HTR-8/SVneo (cell line): ENCODE measurements at places on chromosomes 3 and 15.
A peak's percentile ranks its signal among the peaks of the same experiment; 100 is the strongest.

- no peak for DNase-seq
Measured at GRCh38 chr3:4665197-4665596, 172.0 kb downstream of the ITPR1 start.

DNA sequence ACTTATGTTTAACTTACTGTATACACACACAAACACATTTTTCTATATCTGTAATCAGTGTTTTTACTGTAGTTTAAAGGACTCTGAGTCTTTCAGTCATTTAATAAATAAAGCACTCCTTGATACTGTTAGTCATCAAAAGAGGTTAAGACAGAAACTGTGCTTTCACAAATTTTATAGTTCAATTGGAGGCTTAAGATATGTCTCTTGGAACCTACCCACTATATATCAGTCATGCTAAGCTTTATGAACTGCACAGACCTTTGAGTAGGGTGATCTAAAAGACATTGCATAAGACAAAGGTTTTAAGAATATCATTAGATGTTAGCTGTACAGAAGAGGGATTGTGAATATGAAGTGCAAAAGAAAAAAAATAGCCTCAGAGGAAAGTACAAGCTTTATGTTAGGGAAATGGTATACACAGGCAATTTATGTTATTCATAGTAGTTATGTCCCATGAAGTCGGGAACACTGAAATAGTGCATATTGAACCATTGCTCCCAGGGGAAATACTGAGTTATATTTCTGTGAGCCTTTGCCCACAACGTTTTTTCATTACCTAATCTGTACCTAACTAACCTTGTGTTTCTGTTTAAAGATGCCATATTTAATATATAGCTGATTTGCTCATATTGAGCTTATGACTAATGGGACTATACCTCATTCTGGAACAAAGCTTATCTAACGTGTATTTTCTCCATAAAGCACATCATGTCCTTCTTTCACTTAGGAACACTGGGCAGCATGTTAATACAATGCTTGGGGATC, 19.7 kb downstream of the CHMP2B start:
- no peak for DNase-seq

GRCh38 chr3:12588039-12589009, 31.4 kb downstream of the MKRN2 start:
- DNase-seq = peak; percentile 21

DNA sequence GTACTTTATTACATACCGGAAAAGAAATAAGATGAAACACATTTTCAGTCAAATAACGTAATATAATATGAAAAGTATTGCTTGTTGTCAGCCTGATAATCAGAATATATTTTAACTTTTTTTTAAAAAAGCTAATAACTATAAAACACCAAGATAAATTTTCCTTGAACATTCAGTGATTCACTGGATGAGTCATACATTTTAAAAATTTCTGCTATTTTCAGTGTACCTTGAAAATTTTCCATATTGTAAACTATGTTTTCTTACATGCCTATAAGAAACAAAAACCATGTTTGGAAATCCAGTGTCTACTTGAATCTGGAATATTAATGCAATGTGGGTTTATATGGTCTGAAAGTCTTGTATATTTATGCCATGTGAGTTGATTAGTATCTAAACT, 36.3 kb upstream of the MEIS2 start:
- no peak for DNase-seq

DNA sequence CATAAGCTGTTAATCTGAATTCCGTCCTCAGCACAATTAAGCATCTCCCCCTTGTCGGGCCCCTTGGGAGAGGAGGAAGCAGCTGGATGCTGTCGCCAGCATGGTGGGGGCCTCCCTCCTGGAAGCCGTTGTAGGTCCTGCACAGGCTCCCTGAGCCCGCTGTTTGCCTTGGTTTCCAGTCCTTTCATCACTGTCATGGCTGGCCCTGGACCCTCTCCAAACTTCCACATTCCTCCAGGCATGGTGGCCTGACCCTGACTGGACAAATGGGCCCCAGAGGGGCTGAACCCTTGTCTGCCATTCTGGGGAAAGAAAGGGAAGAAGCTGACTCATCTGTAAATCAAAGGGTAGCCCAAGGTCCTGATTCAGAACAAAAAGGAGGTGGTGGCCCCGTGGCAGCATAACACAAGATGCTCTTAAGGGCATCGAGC, 300.5 kb upstream of the LRRFIP2 start:
- no peak for DNase-seq

GRCh38 chr3:171159822-171160157, 133.3 kb upstream of the SLC2A2 start:
- DNase-seq = no peak

GRCh38 chr15:35958021-35958420, 412.1 kb upstream of the DPH6 start:
- DNase-seq = no peak

DNA sequence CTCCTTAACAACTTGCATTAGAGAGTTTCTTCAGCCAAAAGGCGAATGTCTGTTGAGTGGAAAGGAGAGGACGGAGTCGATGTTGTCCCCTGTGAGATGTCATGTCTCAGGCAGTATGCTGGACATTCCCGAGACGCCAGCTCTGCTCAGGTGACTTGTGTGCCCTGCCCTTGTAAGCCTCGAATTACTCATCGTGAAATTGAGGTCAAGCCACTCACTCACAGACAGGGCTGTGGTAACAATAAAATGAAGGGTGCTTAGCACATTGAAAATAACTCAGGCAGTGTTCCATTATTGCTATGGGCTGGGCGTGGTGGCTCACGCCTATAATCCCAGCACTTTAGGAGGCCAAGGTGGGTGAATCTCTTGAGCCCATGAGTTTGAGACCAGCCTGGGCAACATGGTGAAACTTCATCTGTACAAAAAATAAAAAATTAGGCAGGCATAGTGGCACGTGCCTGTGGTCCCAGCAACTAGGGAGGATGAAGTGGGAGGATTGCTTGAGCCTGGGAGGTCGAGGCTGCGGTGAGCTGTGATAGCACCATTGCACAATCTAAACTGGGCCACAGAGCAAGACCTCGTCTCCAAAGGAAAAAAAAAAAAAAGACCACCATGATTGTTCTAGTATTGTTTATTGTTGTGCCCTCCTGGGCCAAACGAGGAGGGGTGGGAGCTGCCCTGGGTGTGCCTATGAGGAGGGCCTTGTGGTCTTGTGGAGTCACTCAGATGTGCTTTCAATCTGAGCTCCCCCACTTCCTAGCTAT, 214.4 kb downstream of the THSD4 start:
- DNase-seq = peak; percentile 45

DNA sequence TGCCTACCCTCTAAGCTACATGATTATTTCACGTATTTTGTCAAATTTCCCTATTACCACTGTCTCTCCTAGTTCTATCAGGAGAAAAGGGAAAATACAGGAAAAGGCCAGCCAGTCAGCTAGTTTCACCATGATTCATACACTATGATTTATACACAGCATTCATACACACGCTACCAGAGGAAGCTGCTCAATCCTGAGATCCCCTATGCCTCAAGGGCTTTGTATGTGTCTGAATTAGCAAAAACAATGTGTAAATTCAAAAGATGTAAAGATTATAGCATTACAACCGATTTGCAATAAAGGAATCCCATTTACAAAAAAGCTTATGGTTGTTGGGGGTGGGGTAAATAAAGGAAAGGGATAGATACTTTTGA, 3.1 kb upstream of the ACKR4 start:
- DNase-seq = peak; percentile 60

DNA sequence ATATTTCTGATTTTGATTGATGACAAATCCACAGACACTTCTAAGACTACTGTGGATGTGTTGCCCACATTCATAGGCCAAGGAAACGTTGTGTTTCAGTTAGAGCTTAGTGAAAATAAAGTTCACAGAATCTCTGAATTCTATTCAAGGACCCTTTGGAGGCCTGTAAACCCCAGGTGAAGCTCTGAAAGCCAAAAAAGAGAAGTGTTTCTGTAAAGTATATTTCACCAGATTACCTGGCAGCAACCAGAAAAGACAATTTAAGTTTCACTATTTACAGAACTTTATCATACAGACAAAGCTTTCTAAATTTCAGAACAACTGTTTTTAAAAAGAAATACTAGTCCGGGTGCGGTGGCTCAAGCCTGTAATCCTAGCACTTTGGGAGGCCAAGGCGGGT, 2.6 kb downstream of the CLPX start:
- no peak for DNase-seq

- DNase-seq = no peak
Measured at GRCh38 chr3:55484191-55484689, 2.9 kb downstream of the WNT5A start.

DNA sequence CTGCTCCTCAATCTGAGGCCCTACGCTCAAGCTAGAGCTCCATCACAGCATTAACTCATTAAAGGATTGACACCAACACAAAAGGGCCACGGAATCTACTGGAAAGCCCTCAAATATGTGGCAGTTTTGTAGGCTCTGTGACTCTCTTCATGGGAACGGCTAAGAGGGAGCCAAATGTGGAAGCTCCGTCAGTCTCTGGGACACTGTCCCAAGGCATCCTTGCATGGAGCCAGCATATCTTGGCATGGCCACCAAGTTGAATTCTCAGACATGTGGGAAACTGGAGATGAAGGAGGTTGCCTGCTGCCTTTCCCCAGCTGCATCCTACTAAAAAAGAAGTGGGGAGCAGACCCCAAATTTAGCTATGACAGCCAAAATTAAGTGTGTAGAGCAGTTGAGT, 296.9 kb downstream of the NTRK3 start:
- DNase-seq = no peak

GRCh38 chr15:89743594-89743993, 7.5 kb downstream of the MESP1 start:
- DNase-seq = no peak

DNA sequence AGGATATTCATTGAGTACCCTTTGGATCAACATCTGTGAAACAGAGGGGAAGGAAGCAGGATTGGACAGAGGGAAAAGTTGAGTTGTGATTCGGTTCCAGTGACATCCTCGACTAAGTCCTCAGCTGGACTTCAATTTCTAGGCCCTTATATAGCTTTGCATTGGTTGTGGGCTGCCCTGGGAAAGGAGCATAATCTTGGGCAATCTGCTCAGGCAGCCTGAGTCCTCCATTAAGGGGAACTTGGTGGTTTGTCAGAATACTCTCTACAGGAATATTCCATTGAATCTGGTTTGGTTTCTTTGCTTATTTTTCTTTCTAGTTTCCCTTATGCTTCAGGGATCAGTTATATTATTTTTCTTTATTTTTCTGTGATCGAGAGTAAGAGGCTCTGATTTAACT, 94.1 kb downstream of the TCF12 start:
- DNase-seq = no peak

- no peak for DNase-seq
Measured at GRCh38 chr3:40079203-40079846, 230.2 kb upstream of the EIF1B start.

DNA sequence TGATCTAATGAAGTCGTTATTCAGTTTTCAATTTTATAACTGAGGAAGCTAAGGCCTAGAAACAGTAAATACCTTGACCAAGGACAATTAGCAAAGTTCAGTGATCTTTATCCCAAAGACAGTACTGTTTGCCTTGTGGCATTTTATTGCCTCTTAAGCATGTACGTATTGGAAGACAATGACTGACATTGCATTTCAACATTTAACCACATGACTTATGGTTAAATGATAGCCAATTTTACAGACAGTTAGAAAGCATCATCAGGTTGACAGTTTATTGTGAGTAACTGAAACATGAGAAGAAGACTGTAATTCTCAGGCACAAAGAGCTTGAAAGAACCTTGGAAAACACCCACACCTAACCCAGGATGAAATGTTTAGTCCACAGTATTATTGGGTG, 390.8 kb upstream of the ZNF385D start:
- DNase-seq = no peak

GRCh38 chr3:144242747-144243146, 271.1 kb downstream of the DIPK2A start:
- DNase-seq = no peak

- no peak for DNase-seq
Measured at GRCh38 chr15:65926899-65927298, 57.6 kb downstream of the RAB11A start.

GRCh38 chr3:27573780-27574437, 89.7 kb upstream of the SLC4A7 start:
- DNase-seq = no peak

DNA sequence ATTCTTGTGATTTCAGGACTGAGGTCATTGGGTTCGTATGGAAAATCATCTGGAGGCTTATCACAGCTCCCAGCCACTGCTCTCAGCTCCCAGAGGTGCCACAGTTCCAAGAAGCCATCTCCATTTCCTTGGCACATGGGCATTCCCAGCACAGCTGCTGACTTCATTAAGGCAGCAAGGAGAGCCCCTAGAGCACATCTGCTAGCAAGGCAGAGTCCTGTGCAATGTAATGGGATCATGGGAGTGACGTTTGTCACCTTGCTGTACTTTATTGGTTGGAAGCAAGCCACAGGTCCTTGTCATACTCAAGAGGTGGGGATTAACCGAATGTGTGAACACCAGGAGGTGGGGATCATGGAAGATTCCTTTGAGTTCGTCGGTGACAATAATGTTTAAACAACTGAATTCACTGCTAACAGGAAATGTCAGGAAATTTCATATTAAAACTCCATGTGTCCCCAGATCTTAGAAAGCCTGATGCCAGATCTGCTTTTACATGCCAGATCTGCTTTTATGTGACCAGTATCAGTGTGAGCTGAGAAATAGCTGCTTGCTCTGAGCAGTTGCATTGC, 148.8 kb downstream of the GABRG3 start:
- no peak for DNase-seq

DNA sequence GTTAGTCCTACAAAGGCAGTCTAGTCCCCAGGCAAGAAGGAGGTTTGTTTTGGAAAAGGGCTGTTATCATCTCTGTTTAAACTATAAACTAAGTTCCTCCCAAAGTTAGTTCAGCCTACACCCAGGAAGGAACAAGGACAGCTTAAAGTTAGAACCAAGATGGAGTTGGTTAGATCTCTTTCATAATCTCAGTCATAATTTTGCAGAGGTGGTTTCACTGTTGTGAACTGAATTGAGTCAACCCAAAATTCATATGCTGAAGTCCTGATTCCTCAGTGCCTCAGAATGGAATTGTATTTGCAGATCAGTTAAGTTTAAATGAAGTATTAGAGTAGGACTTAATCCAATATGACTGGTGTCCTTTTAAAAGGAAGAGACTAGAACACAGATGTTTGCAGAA, 101.0 kb upstream of the C3orf80 start:
- no peak for DNase-seq

GRCh38 chr15:57655809-57656208, 50.7 kb upstream of the POLR2M start:
- DNase-seq = no peak
